ENCODE measurements at places on chromosomes 7 and 10.

GRCh38 chr7:158409120-158409519 lies 178.5 kb downstream of the PTPRN2 start:
- DNase-seq, result no peak

DNA sequence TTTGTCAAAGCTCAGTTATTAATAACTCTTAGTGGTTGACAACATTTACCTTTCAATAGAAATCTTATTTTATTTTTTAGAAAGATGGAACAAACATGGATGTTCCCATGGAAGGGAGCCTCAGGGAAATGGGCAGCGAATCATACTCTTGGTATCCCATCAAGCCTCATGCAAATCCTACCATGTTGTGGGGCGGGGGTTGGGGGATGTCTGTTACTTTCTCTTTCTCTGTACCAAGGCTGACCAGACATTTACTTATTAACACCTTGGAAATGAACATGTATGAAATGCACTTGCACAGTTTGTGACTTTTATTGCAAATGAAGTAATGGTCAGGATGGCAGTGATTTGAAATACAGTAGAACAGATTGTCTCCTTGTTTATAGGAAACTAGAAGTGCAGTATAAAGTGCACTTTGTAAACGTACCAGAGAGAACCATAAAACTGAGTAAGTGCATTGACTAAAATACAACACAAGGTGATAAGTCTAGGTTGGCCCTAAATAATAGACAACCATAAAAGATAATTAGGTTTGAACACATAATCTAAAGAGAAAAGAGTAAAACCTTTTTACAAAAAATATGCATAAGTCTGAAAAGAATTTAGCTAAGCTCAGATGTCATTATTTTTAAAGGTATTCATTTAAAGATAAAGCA lies 32.4 kb downstream of the SEMA3D start:
- DNase-seq, result no peak

- no peak for DNase-seq
These were observed 247.1 kb upstream of the SHH start for GRCh38 chr7:156059369-156059768.

GRCh38 chr7:130941322-130942210 lies 207.6 kb upstream of the KLF14 start:
- no peak for DNase-seq

DNA sequence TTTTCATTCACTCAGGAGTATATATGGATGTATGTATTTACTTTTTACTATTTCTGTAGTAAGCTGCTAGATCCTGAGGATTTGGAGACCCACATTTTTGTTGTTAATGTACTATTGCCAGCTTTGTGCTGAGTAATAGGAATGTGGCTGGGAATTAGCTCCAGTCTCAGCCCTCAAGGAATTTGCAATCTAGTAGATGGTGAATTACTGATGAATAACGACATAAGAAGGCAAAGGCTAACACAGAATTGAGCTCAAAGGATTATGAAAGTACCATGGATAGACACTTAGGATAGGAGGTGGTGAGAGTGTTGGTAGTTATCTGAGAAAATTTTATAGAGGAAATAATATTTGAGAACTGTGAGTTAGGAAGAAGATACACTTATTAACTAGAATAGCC lies 19.9 kb downstream of the CASD1 start:
- DNase-seq, result peak; percentile 56

Data from AG04449 (cell line).